KBM-7 (cell line): ENCODE measurements at places on chromosomes 13 and 19.

DNA sequence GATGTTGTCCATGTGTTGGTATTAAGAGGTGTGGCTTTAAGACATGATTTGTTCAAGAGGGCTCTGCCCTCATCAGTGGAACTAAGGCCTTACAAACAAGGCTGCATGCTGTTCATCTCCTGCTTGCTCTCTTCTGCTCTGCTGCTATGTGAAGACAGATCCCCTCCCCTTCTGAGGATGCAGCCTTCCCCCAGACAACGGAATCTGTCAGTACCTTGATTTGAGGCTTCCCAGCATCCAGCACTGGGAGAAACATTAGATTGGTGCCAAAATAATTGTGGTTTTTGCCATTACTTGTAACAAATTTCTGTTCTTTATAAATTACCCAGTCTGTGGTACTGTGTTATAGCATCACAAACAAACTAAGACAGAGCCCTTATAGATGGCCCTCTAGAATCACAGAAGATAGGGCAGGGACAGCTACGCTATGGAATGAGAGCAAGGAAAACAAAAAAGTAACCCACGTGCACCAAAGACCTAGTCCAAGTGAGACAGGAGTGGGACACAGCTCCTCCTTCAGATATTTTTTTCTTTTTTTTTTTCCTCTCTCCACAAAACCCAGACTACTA is 151.5 kb upstream of the RXFP2 start:
- no peak for DNase-seq

DNA sequence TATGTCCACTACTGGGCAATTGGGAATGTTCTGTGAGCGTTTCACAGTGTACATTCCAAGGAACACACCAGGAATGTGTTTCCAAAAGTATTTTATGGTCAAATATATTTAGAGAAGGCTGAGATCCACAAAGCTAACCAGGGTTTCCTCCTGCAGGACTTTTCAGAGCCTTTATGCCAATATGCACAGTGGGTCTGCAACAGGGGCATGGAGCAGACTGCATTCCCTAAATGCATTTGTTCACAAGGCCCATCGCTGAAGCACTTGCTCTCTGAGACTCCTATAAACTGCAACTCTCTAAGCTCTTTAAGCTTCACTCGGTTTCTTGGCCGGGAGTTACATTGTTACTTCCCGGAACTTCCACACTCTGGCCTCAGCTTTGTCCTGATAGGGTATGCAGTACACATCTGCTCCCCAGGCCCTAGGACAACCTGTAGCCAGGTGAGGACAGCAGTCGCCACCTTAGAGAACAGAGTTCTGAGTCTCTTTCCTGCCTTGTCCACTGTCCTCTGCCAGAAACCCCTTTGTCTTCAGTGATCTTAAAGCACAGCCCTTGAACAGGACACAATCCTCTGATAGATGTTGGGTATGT is 33.5 kb downstream of the FBN3 start:
- DNase-seq = no peak

GRCh38 chr13:41700790-41701310 is 243.5 kb downstream of the RGCC start:
- DNase-seq = peak; percentile 68

- DNase-seq = no peak
These were observed 705.6 kb upstream of the MIR17HG start for GRCh38 chr13:90641884-90642283.

GRCh38 chr13:27928805-27929753 is 9.3 kb downstream of the PDX1 start:
- DNase-seq = no peak

- peak; percentile 61 for DNase-seq
These were observed 33.7 kb downstream of the NFILZ start for GRCh38 chr19:8663920-8664670.

- peak; percentile 53 for DNase-seq
These were observed 33.5 kb downstream of the DNM2 start for GRCh38 chr19:10751109-10751953.

DNA sequence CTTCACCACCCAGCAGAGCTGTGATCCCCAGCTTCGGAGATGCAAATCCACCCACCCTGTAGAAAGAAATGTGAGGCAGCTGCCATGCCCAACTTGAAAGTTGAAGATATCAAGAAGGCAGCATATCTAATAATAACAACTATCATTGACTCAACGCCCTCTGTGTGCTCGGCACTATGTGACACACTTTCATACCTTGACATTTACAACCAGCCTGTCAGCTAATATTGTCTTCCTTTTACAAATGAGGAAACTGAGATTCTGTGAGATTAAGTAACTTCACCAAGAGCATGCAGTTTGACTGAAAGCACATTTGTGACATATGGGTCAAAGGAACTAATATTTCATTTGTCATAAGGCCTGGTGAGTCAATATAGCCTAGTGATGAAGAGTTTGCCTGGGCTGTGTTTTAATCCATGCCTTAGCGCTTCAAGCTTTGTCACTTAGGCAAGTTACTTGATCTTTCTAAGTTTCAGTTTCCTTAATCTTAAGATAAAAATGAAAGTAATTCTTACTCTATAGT is 137.0 kb downstream of the FLT1 start:
- DNase-seq = no peak

GRCh38 chr13:75691183-75691582 is 55.1 kb downstream of the LMO7 start:
- DNase-seq = no peak

GRCh38 chr19:738509-739128 is 12.3 kb upstream of the MISP start:
- DNase-seq = no peak

DNA sequence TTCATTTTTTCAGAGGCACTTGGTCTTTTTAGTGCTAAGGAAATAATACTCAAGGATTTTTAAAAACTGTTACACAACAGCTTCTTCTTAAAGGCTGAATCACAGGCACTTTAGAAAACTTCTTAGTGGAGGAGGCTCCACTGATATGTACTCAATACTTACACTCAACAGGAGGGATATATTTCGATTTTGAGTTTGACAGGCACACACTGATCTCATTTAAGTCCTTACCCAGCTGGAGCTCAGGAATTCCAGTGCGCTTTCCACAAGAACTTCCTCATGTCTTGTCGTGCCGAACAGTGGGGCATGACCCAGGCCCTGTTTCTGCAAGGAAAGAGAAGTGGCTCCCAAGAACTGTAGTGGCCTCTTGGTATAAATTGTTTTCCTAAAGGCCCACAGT is 103.8 kb downstream of the RGCC start:
- no peak for DNase-seq

GRCh38 chr19:13744174-13744573 is 20.1 kb upstream of the MRI1 start:
- peak; percentile 46 for DNase-seq

GRCh38 chr19:1445185-1445931 is 4.6 kb upstream of the APC2 start:
- DNase-seq = peak; percentile 80

- no peak for DNase-seq
These were observed 73.6 kb downstream of the COG3 start for GRCh38 chr13:45538382-45538781.

- no peak for DNase-seq
These were observed 577.2 kb upstream of the MIR17HG start for GRCh38 chr13:90770334-90770733.

GRCh38 chr19:2320939-2321338 is 7.4 kb downstream of the LSM7 start:
- DNase-seq = no peak

GRCh38 chr19:58582985-58583384 is 9.8 kb upstream of the MZF1 start:
- no peak for DNase-seq

- DNase-seq = no peak
These were observed 14.4 kb downstream of the MICOS13 start for GRCh38 chr19:5665781-5666513.

- DNase-seq = no peak
These were observed 6.8 kb downstream of the F2RL3 start for GRCh38 chr19:16895467-16896145.

GRCh38 chr13:21938168-21938567 is 267.3 kb downstream of the FGF9 start:
- no peak for DNase-seq

DNA sequence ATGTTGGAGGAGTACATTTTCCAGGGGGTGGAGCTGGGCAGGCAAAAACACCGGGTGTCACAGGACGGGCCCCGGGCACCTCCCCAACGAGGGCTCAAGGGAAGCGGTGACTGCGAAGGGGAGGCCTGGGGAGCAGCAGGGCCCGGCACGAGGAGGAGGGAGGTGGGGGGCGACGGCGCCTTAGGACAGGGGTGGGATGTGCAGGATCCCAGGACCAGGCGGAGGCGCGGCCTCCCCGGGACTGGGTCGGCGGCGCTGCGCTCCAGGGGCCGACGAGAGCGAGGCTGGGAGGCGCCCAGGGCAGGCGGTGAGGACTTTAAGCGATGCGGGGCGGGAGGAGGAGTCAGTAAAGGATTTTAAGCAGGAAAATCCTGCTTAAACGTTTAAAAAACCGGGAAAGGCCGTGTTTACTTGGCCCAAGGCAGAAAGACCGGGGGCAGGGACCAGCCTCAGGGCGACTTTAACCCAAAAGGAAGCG is 427 bp downstream of the ZNF160 start:
- peak; percentile 34 for DNase-seq

GRCh38 chr19:56837492-56838023 is 3.0 kb downstream of the PEG3 start:
- DNase-seq = no peak

DNA sequence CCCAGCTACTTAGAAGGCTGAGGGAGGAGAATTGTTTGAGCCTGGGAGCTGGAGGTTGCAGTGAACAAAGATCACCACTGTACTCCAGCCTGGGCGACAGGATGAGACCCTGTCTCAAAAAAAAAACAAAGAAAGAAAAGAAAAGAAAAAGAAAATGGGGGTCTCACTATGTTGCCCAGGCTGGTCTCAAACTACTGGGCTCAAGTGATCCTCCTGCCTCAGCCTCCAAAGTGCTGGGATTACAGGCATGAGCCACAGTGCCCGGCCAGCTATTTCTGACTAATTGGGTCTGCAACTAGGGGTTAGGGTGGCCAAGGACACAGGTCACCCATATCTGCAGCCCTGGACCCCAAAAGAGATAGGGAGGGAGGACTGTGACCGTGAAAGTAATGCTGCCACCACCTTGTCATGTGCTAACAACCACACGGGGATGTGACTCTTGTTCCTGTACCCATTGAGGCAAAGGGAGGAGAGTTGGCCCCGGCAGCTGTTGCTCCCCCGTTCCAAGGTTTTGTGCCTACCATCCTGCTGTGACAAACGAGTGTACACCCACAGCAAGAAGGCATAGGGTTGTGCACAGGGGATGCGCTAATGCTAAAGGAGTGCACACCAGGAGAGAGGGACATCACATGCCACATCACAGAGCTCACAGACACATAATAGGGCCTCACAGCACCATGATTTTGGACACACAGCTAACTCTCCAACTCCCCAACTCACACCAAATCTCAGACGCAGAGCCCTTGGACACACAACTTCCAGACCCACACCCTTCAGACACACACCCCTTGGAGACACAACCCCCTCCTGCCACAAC is 619 bp downstream of the MEF2B start:
- DNase-seq = no peak

- DNase-seq = no peak
These were observed 5.8 kb downstream of the DYRK1B start for GRCh38 chr19:39828015-39828653.

DNA sequence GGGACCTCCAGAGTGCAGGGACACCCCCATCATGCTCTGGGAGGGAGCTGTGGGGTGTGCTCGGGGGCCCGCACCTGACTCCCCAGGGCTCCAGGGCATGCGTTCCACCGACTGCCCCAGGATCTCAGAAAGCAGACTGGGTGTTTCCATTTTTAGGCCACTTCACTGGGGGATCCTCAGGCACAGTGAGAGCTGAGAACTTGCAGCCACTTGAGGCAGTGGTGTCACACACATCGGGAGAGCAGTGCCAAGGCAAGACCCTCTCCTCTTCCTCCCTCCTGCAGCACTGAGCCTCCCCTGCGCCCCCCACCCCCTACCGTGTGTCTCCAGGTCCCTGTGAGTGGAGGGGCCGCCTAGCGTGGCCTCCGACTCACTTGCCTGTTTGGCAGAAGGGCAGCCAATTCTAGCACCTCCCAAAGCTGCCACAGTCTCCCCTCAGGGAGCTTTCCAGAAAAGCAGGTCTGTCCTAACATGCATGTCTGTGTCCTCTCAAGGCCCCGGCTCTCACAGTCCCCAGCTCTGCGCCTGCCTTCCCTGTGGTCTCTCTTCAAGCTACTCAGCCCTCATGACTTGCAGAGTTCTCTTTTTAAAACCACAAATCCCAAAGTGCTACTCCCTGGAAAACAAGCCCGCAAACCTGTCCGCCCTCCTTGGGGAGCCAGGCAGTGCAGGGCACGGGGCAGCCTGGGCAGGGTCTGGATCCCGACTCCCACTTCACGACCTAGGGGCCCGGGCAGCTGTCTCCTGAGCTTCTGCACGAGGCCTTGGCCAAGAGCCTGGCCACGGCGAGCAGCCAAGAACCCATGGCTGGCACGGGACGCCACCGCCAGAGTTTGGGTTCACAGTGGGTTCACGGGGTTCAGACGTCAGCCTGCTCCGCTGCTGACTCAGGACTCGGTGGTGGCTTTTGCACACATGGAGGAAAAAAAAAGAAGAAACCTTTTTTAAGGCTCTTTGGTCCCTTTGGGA is 94.1 kb downstream of the STK24 start:
- no peak for DNase-seq

GRCh38 chr19:47230921-47231214 is at the start of gene BBC3:
Gene BBC3 (minus strand): TSS chr19:47231199. CDS start chr19:47228431, 2,768 bp downstream.
- no peak for DNase-seq

DNA sequence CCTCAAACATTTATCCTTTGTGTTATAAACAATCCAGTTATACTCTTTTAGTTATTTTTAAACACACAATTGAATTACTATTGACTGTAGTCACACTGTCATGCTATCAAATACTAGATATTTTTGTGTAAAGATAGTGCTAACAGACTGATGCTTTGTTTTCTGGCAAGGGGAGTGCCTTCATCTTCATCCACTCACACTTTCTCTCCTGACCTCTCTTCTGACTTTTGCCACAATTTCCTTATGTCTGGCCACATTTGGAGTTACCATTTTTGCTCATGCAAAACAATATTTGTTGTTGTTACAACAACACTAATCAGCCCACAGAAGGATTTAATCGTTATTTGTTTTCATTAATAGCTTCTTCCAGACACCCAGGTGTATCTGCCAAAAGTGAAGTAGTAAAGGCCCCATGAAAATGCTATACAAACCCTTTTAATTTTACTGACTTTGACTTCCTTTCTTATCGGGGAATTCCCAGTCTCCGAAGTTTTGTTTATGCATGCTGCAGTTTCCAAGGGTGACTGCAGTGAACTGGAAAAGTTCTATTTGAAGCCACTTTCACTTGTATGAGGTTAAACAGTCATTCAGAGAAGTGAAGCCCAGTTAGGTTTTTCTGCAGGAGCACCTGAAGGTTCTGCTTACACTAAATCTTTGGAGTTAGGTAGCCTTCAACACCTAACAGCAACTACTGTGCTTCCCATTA is 66.1 kb upstream of the FRY start:
- DNase-seq = no peak
